ENCODE measurements at places on chromosomes 3 and 15.

DNA sequence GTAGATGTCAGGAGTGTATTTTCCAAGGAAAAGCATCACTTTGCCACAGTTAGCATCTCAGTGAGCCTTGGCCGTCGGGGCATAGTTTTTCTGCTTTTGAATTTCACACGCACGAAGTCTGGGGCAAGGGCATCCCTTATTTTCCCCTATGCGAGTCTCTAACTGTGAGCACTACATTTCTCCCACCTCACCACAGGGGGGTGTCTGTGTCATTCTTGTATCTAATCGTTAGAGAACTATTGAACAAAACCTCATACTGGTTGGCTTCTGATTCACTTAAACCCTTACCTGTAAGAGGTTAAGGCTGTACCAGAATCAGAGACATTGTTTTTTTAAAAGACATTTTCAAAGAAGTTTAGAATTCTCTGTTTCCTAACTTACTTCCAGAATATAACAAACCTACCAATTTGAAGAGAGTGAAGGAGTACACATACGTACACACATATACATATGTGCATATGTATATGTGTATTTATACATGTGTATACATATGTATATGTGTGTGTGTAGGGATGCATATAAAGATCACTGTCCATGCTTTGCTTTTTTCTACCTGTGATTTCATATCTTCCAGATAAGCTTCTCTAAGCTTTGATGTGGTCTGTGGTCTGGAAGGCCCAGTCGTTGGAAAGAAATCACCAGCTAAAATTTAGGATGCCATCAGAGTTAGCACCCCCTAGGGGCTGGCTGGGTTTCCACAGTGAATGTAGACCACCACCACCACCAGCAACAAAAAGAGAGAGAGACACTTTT, 49.4 kb downstream of the MYZAP start:
- peak; percentile 13 for DNase-seq

GRCh38 chr3:104032283-104032682, 1334.4 kb upstream of the ALCAM start:
- no peak for DNase-seq

- no peak for DNase-seq
These were observed 24.5 kb downstream of the SRPRB start for GRCh38 chr3:133830071-133830470.

- no peak for DNase-seq
These were observed 46.5 kb upstream of the SACM1L start for GRCh38 chr3:45642731-45643152.

DNA sequence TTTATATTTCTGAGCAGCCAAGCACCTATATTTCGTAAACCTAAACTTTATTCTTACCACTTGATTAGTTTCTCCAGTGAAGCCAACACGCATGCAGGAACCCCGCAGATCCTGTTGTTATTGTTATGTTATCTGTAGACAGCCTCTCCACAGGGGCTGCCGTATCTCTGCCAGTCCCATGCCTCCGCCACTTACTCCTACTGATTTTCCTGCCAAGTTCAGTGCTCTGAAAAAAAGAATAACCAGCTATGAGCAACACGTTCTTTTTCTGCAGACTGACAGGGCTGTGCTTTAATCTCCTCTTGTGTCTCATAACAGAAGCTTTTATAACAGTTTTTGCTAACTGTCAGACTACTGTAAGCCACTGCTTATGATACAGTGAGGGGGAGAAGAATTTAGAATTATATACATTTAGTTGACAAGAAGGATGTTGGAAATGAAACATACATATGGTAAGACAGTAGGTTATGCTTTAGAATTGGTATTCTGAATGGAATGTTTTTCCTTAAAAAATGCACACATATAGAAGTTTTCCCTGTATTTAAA, 347.4 kb downstream of the SI start:
- DNase-seq = no peak

GRCh38 chr15:85129881-85130280, 148.2 kb downstream of the PDE8A start:
- no peak for DNase-seq

- no peak for DNase-seq
These were observed 394.0 kb upstream of the CDIN1 start for GRCh38 chr15:36185438-36185837.

- no peak for DNase-seq
These were observed 22.9 kb downstream of the MITF start for GRCh38 chr3:69761896-69762767.

DNA sequence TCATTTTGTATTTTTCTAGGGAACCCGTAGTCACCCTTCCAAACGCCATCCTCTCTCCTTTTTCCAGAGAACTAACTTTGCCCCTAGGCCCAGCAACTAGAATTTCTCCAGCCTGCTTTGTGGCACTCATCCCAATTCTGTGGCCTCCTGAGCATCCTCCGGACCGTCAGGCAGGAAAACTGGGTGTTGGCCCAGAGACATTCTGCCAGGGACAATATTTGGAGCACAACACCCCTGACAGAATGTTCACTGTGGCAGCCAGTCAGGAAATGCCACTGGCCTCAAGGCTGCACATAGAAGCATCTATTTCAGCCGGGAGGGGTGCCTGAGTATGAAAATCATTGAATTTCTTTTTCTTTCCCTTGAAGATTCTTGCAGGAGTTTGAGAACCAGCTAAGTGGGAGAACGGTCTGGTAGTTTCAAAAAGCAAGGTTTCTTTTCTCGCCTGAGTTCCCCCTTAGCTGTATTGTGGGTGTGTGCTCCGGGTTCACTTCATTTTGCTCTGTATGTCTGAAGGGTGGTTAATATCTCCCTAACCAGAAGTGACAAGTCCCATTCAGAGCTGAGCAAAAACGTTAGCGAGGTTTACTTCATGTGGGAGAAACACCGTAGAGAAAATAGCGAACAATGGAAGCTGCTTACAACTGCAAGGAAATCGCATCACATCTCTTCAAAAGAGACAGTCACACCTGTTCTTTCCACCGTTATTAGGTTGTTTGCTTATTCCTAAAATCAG, 108.1 kb upstream of the TPM1 start:
- no peak for DNase-seq

DNA sequence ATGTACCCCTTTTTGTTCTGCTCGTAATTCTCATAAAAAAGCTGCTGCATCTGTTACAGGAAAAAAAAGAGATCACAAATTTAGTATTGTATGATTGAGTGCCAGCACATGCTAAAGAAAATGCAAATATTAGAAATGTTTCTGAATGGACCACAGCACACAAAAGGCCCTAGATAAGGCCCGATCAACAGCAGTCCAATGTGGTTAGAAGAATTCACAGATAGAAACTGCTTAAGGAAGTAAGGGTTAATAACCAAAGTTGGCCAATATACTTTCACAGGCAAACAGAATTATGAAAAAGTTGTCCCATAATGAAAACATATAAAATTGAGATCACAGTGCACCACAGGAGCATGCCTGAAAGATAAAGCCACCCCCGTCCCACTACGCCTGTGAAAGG, 72.9 kb downstream of the CHSY1 start:
- no peak for DNase-seq

DNA sequence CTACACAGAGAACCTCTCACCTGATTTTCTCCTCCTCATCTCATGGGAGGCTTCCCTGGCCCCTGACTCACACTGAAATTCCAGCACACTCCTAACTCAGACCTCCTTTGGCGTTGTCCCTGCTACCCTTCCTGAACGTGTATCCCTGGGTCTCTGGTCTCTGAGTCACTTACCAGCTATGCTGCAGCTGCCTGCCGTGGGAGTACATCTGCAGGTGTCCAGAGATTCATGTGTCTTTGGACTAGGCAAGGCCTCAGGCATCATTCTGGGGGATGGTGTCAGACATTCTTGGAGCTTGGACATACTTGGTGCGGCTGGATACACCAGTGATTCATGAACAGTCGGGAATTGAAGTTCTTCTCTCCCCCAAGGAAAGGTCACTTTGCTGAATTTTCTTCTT, 148.8 kb upstream of the TRIM42 start:
- DNase-seq = no peak

DNA sequence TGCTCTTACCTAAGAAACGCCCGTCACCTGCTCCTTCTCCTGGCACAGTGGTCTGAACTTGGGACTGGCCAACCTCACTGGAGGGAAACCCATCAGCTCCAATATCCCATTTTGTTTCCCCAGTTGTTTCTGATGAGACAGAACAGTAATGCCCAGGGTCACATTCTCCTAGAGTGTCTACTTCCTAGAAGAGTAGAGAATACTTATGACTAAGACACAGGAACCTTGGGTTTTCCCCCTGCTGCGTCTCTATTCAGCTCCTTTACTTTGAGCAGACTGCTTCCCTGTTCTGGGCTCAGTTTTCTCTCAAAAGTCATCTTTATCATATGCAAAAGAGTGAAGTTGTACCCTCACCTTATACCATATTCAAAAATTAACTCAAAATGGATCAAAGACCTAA, 79.4 kb downstream of the POLR2M start:
- DNase-seq = no peak

DNA sequence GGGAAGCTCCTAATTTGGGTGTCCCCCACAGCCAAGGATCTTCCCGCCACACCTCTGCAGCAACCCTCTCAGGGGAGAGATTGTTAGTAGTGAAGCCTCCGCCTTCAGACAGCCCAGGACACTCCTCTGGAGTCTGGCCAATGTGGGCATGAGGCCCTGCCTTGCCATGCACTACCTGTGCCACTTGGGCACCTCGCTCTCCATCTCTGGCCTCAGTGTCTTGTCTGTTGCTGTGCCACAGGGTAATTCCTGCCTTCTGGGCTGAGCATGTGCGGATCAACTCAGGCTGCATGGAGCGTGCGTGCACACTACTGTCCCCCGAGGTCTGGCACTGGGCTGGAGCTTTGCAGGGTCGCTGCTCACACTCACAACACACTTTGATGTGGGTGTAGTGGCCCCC, 7.9 kb upstream of the MESP1 start:
- no peak for DNase-seq

GRCh38 chr15:61051569-61052031, 177.5 kb downstream of the RORA start:
- no peak for DNase-seq

- DNase-seq = no peak
These were observed at the start of gene MOBP for GRCh38 chr3:39467394-39468107. Gene MOBP, plus strand, starts transcription at chr3:39467680. Its CDS starts 34,390 bp downstream, at chr3:39502070.

DNA sequence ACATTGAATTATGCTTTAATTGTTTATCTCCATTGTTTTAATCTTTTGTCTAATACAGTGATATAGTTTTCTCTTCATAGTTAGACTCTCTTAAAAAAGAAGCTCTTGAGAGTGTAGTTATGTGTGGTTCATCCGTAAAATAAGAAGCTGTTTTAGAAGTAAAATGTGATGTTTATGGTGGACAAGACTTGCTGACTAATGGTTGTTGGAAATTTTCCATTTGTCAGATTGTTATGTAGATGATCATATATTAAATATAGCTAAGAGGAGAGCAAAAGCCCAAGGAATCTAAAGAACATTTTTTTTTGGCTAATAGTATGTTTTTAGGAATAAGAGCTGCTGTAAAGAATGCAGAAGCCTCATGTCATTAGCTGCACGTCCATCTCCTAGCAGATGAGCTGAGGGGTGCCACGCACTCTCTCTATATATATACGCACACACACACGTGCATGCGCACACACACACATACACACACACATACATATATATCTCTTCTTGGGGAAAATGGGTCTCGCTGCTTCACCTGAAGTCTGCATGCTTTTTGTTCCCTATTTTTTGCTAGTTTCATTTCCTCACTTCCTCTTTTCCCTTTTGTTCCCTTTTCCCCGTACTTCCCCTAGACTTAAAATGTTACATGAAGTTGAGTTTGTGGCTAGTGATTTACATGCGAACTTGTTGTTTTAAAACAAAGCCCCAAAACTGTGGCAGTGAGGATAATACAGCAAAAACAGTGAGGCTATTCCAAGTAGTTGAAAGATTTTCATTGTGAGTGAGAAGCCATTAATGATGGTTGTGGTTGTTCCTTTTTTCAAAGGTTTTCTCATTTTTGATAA, 107.8 kb downstream of the MBNL1 start:
- DNase-seq = peak; percentile 18

- no peak for DNase-seq
These were observed 60.1 kb upstream of the PFN2 start for GRCh38 chr3:150030841-150031240.

- DNase-seq = no peak
These were observed 46.4 kb downstream of the TMEM44 start for GRCh38 chr3:194586836-194587235.

DNA sequence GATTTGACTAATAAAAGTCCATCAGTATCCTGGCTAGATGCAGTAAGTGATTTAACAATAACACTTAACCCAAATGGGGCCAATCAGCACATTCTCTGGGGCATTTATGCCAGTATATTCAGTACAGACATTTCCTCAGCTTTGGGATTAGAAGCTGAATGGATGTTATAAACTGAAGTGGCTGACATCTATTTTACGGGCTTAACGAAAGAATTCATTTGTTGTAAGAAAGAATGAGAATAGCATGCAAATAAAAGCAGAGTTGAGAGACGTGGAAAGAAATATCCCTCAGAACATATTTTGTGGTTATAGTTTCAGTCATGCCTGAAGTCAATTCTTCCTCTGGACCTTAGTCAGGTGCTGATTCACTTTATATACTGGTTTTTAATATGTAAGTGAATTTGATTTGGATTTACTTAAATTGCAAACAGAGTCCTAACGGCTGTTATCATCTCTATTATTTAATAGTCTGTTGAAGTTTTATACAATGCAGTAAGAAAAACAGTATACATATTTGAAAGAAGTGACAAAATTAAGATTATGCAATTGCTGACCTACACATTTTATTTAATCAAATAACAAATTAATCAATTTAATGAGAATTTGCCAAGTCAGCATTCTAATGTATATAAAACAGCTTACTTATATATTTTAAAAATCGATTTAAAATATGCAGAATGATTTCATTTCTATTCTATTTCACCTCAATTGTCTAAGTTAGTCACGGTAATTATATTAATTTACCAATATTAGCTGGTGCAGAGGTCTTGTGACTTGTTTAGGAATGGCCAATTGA, 513.9 kb upstream of the CADM2 start:
- DNase-seq = no peak

DNA sequence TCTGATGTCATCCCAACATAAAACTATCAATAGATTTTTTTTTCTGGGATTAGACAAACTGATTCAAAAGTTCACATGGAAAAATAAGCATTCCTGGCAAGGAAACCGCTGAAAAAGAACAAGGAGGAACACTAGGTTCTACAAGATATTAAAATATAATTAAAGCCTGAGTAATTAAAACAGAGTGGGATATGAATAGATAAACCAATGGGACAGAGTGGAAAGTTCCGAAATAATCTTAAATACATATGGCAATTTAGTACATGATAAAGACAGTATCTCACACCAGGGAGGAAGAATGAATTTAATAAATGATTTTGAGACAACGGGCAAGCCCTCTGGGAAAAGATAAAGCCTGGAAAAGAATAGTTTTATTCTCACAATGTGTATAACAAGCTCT, 4.7 kb downstream of the GLDN start:
- DNase-seq = no peak

DNA sequence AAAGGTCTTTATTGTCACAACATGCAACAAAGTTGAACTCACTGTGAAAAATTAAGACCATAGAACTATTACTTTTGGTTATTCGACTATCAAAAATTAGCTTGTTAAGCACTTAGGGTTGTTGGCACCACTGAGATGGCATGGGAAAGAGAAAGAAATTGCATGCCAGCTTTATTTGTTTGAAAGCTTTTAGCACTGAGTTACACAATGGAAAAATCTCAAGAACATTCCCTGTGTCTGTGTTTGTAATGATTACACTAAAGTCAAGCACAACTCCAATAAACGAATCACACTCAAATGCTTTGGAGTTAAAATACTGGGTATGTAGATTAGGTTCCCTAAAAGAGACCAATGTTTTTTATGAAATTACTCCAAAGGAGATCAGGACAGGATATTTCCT, 158.6 kb upstream of the COL8A1 start:
- DNase-seq = no peak

- no peak for DNase-seq
These were observed 255.9 kb downstream of the DOCK3 start for GRCh38 chr3:50930371-50931208.

- DNase-seq = no peak
These were observed 301.1 kb upstream of the LRRFIP2 start for GRCh38 chr3:37475435-37475834.
